ENCODE measurements at places on chromosomes 3 and 15.

- no peak for DNase-seq
Observed at GRCh38 chr3:58326267-58326900, 6.3 kb upstream of the PXK start.

GRCh38 chr3:157844216-157844615 is 262.0 kb downstream of the SHOX2 start:
- DNase-seq, result no peak

DNA sequence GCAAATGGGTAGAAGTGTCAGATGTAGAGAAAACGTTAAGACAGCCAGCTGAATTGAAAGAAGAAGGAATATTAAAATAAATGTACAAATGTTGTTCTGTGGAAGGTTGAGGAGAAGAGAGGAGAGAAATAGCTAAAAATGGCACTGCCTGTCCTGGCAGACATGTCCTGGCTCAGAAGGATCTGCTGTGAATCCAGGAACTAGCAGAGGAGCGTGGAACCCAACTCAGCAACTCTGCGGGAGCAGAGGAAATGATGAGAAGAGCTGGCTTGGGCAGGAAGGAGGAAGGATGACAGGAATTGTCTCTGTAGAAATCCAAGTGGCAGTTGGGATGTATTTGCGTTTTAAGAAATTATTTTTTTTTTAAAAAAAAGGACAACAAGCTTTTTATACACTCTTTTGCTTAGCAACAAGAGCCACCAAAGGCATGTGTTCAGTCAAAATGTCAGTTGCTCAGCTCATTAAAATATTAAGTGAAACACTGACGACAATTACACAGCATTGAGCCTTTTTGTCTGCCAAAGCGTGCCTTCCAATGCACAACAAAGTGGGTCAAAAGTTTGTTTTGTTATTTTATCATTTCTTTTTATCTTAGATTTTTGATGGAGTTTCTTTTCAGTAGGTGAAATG is 16.1 kb downstream of the NANOGP8 start:
- no peak for DNase-seq

- DNase-seq, result no peak
Observed at GRCh38 chr3:43733459-43734384, 43.0 kb downstream of the ABHD5 start.

GRCh38 chr15:79307251-79307650 is 3.7 kb upstream of the TMED3 start:
- no peak for DNase-seq

DNA sequence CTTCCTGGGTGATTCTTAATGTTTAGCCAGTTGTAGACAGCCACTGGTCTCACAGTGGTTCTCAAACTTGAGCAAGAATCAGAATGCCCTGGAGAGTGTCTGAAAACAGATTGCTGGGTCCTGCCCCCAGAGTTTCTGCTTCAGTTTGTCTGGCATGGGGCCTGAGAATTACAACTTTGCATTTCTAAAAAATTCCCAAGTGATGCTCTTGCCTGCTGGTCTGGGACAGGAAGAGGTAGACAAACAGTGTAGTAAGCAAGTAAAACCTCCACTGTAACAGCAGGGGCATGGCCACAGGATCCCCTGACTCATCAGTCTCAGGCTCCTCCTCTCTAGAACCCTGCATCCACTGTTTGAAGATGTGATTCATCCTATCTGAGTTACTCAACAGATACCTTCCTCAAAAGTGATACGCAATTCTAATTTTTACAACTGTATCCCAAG is 36.5 kb downstream of the DZIP1L start:
- peak; percentile 14 for DNase-seq

- DNase-seq, result peak; percentile 12
Observed at GRCh38 chr3:132210476-132211346, 106.5 kb upstream of the ACP3 start.

DNA sequence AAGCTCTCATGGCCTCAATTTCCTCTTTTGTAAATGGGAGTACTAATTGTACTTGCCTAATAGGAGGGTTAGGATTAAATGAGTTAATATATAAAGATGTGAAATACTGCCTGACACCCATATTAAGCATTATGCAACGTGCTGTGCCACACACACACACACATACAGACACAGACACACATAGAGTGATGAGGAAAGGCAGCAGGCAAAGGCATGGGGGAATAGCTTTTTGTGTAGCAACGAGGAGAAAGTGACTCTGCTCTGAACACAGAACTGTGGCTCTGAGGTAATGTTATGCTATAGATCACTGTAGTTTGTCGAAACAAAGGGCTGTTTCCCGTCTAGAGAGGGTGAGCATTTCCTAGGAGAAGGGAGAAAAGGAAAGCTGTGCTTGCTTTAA is 233.3 kb upstream of the SLCO3A1 start:
- DNase-seq, result no peak

GRCh38 chr15:98281130-98281529 is 320.6 kb downstream of the ARRDC4 start:
- no peak for DNase-seq

DNA sequence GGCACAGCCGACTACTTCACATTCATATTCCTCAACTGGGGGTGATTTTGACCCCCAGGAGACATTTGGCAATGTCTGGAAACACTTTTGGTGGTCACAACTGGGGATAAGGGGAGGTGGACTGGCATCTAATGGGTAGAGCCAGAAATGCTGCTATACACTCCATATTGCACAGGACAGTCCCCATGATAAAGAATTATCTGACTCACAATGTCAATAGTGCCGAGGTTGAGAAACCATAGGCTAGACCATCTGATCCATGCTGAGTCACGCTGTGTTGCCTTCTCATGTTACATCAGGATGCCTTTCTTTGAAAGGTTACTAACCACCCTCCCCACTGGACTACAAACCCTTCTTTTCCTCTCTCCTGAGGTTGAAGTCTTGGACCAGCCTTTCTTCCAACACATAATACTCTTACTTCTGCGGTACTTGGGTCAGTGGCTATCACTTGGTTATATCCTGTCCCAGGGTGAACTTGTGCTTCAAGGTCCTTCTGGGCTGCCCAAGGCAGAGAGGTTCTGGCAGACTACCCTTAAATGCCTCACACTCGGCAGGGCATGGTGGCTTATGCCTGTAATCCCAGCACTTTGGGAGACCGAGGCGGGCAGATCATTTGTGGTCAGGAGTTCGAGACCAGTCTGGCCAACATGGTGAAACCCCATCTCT is 68.8 kb downstream of the CTNNB1 start:
- peak; percentile 82 for DNase-seq

DNA sequence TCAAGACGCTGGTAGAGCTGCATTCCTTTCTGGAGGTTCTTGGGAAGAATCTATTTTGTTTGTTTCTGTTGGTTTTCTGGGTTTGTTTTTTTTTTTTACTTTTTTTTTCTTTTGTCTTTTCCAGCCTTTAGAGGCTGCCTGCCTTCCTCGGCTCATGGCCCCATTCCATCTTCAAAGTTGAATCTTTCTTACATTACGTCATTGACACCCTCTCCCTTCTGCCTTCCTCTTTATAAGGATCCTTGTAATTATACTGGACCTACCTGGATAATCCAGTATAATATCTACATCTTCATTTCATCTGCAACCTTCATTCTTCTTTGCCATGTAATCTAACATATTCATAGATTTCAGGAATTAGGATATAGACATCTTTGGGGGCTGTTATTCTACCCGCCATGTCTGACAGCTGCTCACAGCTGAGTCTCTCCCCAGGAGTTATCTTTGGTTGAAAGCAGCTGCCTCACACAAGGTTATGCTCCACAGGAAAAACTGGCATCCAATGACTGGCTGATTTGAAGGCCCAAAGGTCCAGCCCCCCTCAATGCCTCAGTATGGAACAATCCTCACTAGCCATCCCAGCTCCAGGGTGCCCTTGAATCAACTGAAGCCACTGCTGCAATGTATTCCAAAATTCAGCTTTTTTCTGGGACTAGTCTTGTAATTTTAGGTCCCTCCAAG is 38.4 kb upstream of the THBS1 start:
- no peak for DNase-seq

All from LoVo (cell line).